ENCODE measurements at places on chromosomes 11 and 22.

DNA sequence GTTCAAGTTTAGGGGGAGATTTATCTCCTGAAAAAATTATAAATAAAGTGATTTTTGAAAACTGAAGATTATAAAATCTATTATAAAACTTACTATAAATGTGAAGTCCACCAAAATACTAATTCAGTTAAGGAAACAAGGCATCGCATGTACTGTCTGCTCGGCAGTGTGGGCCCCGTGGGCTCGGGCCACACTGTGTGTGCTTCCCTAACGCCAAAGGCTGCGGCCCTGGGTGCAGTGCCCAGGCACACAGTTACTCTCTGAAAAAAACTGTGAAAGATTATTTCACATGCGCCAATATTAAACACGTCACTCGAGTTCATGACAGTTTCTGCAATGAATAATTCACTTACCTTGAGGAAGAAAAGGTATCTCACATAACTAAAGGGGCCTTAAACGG, 39.8 kb downstream of the BRD1 start:
- DNase-seq: no peak

DNA sequence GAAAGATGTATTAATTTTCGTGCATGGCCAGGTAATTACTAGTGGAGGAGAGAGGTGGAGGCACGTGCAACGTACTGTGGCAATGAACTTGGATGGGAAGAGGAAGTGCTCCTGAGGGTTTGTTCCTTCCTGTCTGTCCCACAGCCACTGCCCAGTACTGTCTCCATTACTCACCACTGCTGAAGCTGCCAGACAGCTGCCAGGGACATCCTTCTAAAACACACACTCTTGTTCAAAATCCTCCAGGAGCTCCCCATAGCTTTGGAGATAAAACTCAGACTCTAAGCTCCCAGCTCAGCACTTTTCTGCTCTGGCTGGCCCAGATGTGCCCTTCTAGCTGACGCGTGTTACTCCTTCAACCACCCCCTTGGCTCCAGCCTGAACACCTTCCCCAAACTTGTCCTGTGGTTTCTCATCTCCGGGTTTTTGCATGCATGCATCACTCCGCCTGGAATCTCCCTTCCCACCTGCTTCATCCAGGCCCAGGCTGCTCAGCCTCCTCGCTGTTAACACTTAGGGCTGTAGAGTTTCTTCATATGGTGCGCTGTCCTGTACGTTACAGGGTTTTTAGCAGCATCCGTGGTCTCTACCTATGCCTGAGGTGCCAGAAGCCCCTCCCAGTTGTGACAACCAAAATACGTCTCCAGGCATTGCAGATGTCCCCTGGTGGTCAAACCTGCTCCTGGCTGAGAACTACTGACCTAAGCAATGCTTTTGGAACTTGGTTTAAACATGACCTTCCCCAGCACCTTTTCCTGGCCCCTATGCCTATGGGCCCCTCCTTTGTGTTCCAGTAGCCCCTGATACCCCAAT, 69.5 kb downstream of the C11orf91 start:
- DNase-seq: no peak

DNA sequence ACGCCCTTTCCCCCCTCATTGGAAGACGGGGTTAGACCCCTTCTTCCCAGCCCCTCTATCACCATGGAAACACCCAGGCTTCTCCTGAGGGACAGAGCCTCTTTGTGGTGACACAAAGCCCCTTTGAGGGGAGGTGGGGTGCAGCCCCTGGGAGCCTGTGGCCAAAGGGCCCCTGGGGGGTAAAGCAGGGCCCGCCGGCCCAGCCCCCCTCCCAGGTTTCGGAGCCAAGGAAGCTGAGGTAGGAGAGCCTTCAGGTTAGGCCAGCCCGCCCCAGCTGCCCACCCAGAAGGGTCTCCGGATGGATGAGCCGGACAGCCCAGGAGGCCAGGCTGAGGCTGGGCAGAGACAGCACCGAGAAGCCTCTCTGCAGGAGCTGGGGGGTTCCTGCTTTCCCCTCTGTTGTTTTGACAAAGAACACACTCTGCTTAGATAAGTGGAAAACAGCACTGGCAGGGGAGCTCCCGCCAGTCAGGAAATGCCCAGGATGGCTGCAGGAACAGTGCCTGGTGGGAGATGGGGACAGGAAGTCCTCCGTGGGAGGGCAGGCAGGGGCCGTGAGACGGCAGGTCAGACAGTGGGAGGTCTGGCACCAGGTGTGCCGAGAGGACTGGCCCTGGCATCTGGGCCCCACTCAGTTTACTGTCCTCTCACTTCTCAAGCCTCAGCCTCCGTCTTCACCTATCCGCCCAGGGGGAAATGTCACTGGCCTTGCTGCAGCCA, 18.2 kb downstream of the ARVCF start:
- DNase-seq: no peak

DNA sequence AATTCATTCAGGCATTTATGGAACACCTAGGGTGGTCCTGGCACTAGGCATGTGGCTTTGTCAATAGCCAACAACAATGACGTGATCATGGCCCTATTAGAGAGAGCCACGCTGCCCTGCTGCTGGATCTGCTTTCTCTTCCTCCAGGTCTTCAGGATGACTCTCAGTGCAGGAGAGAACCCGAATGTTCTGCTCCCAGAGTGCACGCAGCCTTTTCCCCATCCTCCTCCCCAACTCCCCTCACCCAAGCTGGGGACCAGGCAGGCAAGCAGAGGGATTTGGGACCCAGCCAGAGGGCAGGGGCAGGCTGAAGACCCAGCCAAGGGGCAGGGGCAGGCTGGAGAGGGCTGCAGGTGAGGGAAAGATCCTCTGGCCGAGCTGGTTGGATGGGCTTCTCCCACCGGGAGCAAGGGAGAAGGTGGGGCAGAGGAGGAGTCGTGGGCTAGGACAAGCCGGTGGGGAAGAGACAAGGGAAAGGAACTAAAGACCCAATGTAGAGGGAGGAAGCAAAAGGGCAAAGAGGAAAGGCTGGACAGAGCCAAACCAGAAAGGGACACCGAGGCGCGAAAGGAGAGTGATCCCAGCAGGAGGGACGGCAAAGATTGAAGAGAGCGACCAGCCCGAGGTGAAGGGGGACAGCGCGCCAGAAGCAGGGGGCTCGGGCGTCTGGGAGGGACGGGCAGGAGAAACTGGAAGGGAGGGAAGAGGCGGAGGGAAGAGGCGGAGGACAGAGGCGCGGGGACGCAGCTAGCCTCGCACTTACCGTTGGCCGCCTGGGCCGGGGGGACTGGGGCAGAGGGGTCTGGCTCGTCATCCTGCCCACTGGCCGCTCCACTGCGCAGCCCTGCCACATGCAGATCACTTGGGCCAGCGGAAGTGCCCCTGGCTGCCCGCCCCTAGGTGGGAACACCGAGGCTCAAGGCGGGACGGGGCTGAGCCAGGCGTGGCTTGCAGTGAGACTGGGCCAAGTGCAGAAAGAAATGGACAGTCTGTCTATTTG, at the start of gene KCTD14:
Gene KCTD14, minus strand, starts transcription at position 880 of the 1,000 bp plus-strand sequence. Its CDS starts 27 bp downstream, at position 853.
- DNase-seq: no peak

DNA sequence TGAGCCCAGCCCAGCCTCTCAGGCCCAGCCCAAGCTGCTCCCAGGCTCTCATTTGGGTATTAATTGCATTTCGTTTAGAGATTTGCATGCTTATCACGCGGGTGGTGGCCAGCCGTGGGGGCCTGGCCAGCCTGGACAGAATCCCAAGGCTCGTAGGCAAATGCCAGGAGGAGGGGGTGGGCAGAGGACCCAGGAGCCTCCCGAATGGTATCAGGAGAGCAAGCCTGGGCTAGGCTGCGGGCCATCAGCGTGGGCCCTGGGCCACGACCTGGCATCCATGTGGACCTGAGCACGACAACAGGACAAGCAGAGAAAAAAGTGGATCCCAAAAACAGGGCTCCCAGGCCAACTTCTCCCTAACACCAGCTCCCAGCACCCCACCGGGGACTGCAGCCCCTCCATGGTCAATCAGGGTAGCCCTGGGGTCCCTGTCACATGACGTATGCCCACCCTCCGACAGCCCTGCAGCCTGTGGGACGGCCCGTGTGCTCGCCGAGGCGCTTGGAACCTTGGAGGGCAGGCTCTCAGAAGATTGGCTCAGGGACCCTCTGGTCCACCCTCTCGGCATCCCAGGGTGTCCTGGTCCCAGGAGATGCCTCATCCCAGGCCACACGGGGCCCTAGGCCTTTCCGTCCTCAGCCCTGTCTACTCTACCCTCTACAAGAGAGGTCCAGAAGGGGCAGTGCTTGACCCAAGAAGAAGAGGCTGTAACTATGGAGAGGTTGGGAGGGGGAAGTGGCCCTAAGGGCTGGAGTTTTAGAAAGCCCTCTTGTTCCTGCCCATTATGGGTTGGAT, 8.8 kb downstream of the ASCL2 start:
- no peak for DNase-seq

DNA sequence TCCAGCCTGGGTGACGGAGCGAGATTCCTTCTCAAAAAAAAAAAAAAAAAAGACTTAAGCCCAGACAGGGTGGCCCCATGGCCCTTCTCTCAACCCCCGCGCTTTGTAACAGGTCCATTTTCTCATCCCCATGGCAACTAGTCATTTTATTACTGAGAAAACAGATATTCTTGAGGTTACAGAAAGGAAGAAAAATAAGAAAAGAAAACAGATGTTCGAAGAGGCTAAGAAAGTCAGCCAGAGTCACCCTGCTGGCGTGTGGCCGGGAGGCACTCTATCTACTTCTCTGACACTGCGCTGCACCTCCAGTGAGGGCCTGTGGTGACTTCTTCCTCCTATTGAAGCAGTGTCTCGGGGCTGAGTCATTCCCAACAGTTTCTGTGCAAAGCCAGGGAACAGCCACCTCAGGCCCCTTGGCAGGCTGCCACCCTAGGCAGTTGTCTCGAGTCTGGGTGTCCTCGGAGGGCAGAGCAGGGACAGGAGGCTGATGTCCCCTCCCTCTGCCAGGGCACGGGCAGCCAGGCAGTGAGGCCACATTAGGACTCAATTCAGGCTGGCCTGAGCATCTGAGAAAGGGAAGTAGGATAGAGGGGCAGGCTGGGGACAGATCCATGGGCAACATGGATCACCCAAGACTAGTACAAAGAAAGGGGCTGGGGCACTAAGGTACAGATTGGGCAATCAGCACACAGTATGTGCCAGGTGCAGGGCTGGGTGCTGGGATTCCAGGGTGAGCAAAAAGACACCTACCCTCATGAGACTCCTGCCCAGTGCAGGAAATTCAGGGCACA, 16.4 kb upstream of the SYVN1 start:
- DNase-seq: no peak

- DNase-seq: no peak
These were observed 393.2 kb upstream of the TENM4 start for GRCh38 chr11:79834015-79834414.

- DNase-seq: no peak
These were observed 368.6 kb downstream of the CTTN start for GRCh38 chr11:70766901-70767300.

DNA sequence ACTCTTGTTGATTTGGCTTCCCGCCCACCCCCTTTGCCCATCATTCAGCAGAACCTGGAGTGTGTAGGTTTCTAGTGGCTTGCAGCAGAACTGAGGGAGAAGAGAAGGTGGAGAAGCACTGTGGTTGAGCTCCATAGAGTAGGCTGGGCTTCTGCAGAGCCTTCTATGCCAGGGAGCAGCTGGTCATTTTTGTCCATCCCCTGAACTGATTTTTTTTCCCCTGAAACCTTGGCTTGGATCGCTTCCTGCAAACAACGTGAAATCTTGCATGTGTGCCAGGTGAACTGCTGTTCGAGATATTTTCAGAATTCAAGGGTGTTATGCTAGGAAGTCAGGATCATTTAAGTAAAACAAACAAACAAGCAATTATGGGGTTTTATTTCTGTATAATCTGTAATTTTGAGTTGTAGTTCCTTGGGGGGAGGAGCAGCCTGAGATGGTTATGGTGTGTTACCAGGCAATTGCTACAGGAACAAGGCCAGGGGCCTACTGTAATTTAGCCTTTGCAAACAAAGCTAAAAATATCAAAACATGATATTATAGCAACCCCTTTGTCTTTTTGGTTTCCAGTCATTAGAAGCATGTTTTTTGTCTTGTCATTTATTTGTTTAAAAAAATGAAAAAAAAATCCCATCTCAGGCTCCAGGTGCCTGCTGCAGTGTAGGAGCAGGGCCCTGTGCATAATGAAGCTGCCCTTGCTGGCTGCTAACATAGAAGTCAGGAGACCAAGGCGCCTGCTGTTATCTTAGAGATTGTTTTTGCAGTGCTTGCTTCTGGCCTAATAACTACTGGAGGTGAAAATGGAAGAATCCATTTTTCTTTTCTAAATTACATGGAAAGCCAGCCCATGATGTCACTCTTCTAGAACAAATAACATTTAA, 152.4 kb upstream of the TTC12 start:
- no peak for DNase-seq

- DNase-seq: no peak
These were observed 1.4 kb downstream of the PLXNB2 start for GRCh38 chr22:50305923-50306566.

DNA sequence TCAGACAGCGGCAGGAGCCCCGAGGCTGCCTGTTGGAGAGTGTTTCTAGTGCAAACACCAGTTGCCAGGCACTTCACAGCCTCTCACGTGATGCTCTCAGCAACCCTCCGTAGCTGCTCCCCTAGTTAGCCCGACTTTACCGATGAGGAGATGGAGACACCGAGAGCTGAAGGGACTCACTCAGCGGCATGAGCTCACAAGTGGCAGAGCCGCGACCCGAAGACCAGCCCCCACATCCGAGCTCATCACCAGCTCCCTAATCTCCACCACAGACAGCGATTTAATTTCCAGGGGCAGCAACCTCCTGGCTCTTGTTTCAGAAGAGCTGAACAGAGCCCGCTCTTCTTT, 28.7 kb upstream of the RTL6 start:
- no peak for DNase-seq

- no peak for DNase-seq
These were observed 43.7 kb upstream of the DRD2 start for GRCh38 chr11:113518716-113519495.

GRCh38 chr22:43387815-43388214, 24.0 kb upstream of the MPPED1 start:
- no peak for DNase-seq

- no peak for DNase-seq
These were observed 86.2 kb upstream of the NCAM1 start for GRCh38 chr11:112874980-112875379.

DNA sequence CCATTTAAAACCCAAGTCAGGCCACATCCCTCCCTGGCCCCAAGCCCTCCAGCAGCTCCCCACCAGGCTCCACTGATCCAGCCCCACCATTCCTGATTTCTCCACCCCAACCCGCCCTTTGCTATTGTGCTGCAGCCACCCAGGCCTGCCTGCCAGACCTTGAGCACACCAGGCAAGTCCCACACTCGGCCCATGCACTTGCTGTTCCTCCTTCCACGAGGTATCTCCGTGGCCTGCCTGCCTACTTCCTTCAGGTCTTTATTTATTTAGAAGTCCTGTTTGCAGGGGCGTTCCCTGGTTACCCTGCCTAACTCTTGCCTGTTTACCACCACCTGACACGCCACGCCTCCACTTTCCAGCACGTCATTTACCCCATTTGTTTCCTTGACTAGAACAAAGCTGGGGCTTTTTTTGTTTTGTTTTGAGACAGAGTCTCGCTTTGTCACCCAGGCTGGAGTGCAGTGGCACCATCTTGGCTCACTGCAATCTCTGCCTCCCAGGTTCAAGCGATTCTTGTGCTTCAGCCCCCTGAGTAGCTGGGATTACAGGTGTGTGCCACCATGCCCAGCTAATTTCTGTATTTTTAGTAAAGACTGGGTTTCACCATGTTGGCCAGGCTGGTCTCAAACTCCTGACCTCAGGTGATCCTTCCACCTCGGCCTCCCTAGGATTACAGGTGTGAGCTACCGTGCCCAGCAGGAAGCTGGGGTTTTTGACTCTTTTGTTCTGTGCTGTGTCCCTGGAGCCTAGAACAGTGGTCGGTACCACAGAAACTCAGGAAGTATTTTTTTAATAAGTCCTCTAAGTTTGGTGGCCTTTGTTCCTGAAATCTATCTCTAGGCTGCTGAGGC, 6.7 kb downstream of the CENPM start:
- peak; percentile 91 for DNase-seq

GRCh38 chr11:48193876-48194275, 22.7 kb upstream of the OR4B1 start:
- no peak for DNase-seq

GRCh38 chr11:105189581-105189980, 50.0 kb upstream of the CARD18 start:
- DNase-seq: no peak

All from activated T-cell treated with anti-CD3 and anti-CD28 coated beads, Interleukin-2, amount 50 U/mL, for 4 hours (primary cell).